ENCODE measurements at places on chromosomes 6 and 20.

DNA sequence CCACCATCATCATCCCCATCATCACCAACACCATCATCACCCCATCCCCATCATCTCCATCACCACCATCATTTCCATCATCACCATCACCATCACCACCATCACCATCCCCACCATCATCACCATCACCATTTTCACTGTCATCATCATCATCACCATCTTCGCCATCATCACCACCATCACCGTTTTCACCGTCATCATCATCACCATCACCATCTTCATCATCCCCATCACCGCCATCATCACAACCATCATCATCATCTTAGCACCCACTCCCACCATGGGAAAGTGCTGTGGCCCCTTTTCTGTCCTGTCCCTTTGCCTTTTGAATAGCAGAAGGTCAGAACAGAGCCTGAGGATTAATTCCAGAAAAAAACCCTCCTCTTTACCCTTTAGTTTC is 28.5 kb upstream of the GATA5 start:
- no peak for DNase-seq

DNA sequence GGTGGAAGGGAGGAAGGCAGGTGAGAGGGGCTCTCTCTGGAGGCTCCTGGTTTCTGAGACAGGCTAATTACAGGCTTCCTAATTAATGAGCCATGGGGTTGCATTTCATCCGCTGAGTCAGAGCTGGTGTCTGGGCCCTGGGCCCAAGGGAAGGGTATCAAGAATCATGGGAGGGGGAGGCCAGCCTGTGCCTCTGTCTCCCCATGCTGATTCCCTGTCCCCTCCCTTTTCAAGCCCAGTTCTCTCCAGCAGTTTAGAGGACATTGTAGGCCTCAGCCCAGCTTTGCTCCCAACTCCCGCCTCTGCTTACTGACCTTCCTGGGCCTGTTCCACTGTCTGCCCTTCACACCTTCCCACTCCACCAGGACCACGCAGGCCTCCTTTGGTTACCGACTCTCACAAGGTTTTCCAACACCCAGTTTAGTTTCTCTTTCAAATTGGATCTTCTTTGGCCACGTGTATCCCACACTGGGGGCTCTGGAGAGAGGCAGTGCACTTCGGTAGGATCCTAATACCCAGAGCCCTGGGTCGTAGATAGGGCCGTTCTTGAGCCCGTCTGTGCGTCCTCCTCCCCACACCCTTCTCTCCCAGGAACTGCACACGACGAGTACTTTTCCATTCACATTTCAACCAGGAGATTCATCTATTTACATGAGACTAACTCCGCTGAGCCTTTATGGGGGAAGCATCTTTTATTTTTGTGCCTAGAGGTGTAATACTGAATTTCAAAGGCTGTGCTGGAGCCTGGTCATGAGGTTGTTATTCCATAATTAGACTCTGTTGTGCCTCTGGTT is 18.2 kb upstream of the AVP start:
- DNase-seq = no peak

- peak; percentile 66 for DNase-seq
These were observed 38.3 kb upstream of the ID1 start for GRCh38 chr20:31566658-31567379.

DNA sequence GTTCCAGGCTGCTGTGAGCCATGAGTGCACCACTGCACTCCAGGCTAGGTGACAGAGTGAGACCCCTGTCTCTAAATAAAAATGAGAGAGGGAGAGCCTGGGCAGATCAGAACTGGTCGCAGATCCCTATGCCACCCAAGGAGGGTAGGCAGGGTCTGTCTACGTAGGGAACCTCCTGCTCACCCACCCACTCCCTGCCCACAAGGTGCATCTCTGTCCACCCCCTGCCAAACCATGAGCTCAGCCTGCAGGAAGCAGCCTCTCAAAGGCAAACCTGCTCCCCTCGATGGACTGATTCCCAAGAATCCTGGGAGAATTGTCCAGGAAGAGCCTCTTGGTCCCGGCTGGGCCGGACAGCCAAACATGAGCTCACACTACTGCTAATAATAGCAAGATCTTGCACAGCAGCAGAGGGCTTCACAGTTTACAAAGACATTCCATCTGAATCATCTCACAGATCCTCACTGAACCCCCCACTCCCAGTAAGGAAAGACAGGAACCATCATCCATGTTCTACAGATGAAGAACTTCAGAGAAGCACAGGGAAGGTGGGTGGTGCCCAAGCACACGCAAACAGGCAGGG is 27.8 kb upstream of the TLDC2 start:
- no peak for DNase-seq

DNA sequence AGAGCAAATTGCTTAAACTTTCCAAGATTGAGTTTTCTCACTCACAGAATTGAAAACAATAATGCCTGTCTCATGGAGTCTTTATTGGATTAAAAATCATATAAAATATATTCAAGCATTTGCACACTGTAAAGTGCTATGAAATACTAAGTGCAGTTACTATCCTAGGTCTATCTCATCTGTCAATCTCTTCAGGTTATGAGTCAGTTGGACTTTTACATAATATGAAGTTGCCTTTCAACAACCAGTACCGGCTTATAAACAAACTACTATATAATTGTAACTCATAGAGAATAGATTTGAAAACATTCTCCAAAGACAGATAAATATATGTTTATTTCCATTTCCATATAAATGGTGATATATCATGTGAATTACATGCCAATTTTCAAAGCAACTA is 20.4 kb upstream of the GSTA4 start:
- no peak for DNase-seq

DNA sequence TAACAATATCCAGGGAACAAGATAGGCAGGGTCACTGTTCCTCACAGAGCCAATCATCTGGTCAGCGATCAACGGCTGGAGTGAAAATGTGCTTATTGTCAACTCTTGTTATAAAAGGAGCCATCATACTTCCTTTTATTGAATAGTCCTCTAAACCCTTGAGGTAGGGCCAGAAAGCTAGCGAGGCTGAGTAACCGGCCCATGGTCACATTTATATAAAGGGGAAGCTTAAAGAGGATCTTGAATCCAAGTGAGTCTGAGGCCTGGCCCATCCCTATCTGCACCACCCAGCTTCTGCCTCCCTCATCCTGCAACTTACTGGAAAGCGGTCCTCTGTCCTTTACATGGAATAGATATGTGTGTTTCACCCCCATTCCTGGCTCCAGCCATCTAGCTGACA is 9.5 kb downstream of the PHACTR3 start:
- DNase-seq = no peak

GRCh38 chr6:5260111-5260620 is 584 bp downstream of the LYRM4 start:
- DNase-seq = peak; percentile 16

DNA sequence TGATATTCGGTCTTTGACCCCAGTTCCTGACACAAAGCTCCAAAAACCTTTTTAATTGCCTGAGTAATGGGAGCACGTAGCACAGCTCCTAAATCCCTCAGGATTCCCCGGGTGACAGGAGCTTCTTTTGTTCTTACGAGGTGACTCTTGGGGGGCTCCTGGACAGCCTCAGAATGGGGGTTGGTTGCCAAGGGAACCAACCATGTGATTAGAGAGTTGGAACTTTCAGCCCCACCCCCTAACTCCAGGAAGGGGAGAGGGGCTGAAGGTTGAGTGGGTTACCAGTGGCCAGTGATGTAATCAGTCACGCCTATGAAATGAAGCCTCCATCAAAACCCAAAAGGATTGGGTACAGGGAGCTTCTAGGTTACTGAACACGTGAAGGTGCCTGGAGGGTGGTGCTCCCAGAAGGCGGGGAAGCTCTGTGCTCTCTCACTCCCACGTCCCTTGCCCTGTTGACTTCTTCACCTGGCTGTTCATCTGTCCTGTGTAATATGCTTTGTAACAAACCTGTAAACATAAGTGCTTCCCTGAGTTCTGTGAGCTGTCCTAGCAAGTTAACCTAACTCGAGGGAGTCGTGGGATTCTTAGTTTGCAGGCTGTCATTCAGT is 89.5 kb downstream of the CHMP4B start:
- no peak for DNase-seq

DNA sequence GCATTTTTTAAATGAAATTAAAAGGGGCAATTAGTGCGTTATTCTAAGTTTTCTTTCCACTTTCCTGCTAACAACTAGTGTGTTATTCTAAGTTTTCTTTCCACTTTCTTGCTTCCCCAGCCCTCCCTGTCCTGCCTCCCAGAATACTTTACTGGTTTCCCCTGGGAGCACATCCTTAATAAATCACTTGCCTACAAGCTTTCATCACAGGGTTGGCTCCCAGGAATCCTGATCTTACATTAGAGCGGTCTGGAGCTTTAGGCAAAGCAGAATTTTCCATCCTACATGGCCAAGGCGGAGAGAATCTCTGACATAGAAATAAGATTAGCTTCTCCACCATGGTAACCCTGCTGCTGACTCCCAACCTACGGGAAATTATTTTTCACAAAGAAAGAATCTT is 150.4 kb downstream of the BFSP1 start:
- no peak for DNase-seq

DNA sequence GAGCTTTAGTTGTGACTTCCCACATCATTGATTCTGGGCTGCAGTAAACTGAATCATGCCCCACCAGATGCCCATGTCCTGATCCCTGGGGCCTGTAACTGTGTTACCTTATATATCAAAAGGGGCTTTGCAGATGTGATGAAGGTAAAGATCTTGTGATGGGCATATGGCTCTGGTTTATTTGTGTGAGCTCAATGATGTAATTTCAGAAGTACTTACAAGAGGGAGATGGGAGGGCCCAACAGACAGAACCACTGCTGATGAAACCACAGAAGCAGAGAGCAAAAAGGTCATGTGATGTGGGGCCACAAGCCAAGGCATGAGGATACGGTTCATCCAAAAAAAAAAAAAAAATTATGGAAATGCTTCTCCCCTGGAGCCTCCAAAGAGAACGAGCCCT is 118.7 kb downstream of the TOX2 start:
- DNase-seq = no peak

- no peak for DNase-seq
These were observed 40.4 kb upstream of the GFRAL start for GRCh38 chr6:55286824-55287223.

DNA sequence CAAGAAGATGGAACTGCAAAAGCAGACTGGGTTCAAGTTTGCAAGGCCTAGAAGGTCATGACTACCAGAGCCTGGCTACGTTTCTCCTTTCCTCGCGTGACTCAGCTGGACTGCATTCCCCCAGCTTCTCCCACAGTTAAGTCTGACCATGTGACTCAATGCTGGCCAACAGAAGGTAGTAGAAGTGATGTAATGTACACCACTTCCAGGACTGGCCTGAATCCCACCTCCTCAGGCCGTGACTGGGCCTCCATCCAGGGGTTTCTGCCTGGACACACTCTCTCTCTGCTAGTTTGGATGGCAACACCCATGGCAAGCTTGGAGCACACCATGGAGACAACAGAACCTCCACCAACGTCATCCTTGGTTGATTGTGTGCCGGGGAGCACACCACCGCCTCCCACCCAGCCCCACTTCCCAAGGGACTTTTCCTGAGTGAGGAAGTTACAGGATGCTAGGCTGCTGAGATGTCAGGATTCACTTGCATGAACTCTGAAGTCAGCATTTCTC is 112.0 kb upstream of the CDYL start:
- no peak for DNase-seq

- DNase-seq = no peak
These were observed 10.2 kb upstream of the FOXF2 start for GRCh38 chr6:1379017-1379787.

GRCh38 chr20:42914302-42914701 is 275.4 kb downstream of the PTPRT start:
- no peak for DNase-seq

DNA sequence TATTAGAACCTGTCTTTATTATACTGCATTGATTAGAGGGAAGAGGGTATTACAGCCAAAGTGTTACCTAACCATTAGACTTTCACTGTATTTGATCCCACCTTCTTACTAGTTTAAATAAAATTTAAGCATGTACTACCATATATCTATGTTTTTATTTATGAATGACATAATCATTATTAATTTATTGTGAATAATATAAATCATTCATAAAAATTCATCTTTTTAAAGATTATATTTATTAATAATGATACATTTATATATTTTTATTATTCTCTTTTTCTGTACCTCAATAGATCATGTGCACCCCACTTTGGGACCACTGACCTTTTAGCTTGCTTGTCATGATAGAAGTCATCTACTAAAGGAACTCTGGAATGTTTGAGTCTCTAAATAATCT is 223.5 kb upstream of the MARCKS start:
- no peak for DNase-seq

DNA sequence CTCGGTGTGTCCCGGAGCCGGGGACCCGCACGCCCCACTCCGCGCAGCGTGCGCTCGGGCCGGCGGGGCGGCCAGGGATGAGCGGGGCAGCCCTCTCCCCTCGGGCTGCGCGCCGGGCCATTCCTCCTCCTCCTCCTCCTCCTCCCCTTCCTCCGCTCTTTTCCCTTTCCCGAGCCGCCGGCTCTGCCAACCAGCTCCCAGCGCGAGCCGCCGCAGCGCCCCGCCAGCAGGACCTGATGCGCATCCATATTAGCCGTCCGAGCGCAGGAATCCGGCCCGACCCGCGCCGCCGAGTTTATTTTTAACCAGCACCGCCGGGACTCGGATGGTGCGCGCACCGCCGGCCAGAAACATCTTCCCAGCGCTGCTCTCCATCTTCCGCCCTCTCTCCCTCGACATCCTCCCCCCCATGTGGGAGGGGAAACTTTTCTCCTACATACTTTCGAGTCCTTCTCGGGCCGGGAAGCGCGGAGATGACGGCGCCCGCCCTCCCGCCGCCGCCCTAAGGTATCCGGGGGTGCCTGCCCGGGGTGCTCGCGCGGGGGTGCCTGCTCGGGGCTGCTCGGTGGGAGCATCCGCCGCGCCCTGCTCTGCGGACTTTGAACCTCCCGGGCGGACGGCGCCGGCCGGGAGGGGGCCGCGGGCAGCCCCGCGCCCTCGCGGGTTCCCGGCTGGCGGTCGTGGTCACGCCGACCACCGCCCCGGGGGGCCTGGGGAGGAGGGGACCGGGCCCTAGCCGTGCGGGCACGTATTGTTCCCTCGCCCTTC is 619 bp downstream of the RREB1 start:
- no peak for DNase-seq

DNA sequence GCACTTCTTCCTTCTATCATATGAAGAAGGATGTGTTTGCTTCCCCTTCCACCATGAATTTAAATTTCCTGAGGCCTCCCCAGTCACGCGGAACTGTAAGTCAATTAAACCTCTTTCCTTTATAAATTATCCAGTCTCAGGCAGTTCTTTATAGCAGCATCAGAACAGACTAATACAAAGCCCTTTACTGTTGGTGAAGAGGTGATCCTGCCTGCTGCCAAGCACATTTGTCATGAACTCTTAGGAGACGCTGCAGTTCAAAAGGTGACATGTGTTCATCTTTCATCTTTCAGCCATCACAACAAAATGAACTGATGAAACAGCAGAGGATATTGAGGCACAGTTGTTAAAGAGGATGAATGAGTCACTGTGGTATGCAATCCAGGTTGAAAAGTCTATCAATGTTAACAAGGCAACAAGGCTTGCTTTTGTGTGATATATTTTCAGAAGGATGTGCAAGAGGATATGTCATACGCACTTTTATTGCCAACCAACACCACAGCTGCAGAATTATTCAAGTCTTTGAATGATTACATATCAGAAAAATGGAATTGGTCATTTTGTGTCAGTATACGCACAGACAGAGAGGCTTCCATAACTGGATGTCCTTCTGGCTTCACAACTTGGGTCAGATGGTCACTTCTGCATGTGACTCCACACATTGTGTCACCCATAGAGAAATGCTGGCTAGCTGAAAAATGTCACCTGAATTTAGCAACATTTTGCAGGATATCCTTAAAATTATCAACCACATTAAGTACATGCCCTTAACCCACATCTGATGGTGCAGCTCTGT is 52.4 kb upstream of the PLN start:
- no peak for DNase-seq

Measured in NCI-H187 (cell line).